ENCODE measurements at places on chromosomes 4 and X. TPM values are rescaled to one million over a fixed set of nuclear protein-coding genes. Genes with fewer than 3 reads are reported as not detected.

GRCh38 chrX:53044995-53045394 lies 3.6 kb upstream of the GPR173 start:
- no peak for DNase-seq

GRCh38 chrX:74890676-74891430 lies 34.4 kb downstream of the NEXMIF start:
- DNase-seq = no peak

DNA sequence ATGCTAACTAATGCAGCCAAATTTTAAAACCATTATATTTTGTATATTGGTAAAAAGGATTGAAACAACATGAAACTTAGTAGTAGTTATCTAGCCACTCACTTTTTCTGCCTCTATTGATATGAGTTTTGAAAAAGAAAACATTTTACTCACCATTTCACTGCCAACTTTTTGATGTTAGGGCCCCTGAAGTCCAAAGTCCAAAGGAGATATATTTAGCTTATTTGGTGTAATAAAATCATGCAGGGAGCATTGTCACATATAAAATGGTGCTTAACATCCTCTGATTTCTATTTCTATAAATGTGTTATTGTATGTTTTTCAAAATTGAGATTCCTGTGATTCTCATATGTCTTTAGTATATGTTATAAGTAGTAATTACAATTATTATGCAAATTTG lies 24.5 kb upstream of the CXCL3 start:
- DNase-seq = no peak

DNA sequence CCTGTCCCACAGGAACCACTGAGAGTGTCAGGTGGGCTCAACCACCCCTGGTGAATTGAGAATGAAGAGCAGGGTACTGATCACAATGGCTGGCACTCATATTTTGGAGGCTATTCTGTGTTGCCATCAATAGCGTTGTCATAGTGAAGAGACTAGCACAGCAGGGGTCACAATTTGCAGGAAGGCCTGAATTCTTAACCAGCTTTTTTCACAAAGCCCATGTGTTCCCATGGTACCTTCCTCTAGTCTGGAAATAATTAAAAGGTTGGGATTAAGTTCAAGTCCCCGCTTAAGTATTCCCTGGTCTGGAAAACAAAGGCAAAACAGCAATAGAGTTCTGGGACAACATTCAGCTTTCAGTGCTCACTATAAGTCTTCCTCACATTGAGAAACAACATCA lies 1051.7 kb downstream of the C4orf33 start:
- no peak for DNase-seq

- DNase-seq = no peak
Observed at GRCh38 chrX:29478336-29479069, 736.9 kb upstream of the MAGEB2 start.

GRCh38 chrX:44484607-44485146 lies 58.0 kb downstream of the FUNDC1 start:
- no peak for DNase-seq

- no peak for DNase-seq
Observed at GRCh38 chrX:67648361-67648760, 104.5 kb downstream of the AR start.

DNA sequence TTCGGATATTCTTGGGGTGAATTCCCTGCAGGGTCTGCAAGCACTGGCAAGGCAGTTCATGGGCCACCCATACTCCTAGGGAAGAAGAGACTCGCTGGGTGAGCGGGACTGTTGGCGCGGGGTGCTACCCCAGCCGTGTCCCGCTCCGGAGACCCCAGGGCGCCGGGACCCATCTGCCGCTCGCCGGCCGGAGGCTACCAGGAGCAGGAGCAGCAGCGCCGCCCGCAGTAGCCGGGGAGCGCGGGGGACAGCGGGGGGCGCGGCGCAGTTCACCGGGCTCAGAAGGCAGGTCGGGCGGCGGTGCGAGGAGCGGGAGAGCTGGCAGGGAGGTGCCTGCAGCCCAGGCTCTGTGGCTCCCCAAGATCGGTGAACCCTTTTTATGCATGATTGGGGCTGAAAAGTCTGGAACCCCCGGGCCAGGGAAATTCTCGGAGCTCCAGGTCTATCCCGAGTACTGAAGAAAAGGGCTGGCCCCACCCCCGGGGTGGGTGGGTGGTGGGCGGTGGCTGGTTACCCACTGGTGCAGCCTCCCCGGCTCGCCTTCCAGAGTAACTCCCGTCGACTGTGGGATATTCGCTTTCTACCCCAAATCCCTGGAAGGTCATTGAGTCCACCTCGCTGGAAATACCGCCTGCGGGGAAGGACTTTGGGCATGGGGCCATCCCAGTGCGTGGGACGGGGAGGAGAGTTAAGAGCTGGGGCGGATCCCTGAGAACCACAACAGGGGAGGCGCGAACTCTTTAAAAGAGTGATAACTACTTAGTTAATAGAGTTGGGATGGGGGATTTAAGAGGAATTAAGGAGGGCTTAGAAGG lies 37.6 kb downstream of the PF4 start:
- peak; percentile 27 for DNase-seq

GRCh38 chr4:76626686-76627465 lies 191.8 kb downstream of the SHROOM3 start:
- no peak for DNase-seq

GRCh38 chrX:9619581-9619980 lies 146.1 kb downstream of the GPR143 start:
- DNase-seq = no peak

GRCh38 chr4:129218360-129218759 lies 122.4 kb downstream of the C4orf33 start:
- no peak for DNase-seq

DNA sequence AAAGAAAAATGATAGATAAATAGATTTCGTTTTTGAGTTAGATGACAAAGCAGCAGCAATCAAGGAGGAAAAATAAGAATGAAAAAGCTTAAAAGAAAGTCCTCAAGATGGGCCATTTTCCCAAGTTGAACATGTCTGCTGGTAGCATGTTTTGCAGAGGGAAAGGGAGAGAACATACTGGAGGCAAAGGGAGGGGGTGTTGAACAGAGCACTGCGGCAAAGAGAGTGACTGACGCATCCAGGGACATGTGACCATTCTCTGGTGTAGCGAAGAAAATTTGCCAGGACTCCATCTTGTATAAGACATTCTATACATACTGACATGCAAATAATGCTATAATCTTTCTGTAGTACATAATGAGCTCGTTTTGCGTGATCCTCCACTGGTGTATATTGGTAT lies 1.2 kb downstream of the LINC00632 start:
- DNase-seq = no peak

DNA sequence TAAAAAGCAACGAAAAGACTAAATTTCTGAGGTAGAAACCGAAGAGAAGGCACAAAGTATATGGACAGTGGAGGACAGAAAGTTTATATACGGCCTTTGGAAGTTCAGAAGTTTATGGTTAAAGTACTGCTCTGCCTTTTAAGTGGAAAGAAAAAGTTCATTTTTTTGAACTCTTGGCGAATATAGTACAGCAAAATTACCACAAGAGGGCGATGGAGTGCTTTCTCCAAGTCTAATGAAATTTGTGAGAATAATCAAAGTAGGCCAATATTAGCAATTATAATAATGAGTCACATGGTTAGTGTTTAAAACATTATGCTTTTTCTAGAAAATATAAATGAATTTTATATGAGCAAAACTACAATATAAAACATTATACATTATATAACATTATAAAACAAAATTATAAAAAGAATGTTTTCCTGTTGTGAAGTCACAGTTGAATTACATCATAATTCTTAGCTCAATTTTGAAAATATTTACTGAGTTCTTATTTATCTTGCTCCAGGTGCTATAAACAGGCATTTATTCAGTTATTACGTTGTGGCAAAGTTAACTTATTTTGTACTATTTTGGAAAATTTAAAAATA lies 136.2 kb upstream of the BMPR1B start:
- no peak for DNase-seq

- DNase-seq = no peak
Observed at GRCh38 chrX:104325213-104325585, 70.5 kb upstream of the ESX1 start.

DNA sequence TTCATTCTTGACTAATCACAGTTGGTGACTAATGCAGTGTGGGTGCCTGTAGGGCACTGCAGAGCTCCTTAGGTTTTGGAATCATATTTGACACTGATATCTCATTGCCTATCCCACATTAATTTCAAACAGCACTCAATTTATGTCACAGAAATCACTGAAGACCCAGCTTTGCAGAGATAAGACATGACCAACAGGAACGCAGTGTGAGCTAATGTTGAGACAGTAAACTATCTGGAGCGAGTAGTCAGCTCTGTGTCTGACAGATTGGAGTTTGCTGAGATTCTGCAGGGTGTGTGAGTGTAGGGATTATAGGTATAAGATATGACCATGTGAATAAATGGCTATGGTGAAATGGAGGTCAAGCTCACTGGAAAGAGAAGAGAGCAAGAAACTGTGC lies 1586.1 kb upstream of the AGA start:
- DNase-seq = no peak

DNA sequence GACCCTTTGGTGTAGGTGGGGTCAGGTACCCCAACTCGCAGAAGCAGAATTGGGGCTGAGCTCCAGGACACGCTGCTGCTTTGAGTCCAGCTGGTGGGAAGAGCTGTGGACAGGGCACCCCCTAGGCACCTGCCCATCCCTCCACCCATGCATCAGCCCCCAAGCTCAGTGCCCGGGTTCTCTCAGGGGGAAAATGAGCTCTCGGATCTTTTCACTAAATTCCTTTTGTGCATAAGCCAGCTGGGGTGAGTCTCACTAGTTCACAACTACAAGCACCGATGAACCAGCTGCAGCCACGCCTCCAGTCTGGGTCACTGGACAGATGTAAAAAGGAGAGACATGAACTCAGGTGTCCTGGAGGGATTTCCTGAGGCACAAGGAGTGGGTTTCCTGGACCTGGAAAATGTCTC lies 286.8 kb downstream of the CRLF2 start:
- DNase-seq = no peak

DNA sequence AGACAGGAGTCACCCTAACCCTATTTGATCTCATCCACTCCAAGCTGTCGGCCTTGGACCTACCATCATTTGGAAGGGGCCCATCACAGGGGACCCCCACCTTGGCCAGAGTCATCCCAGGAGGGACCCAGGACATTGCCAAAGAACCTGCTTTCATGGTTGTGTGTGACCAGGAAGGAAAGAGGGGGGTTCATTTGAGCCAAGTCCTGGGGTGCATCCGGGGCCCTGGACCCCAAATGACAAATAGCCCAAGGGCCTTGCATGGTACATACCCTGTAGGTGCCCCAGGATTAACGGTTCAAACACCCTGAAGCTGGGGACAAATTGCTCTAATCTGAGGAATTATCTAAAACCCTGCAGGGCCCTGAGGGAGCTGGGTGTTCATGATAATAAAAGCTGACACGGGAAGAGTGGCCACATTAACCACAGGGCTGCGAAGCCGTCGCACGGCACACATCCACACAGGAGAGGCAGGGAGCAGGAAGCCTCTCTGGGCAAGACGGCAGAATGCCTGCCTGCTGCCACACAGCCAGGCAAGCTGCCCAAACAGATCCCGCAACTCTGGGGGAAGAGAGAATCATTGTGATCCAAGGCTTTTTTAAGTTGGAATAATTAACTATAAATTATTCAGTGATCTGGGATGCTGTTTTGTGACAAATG lies 28.2 kb upstream of the PPP2R2C start:
- DNase-seq = no peak

GRCh38 chr4:44421330-44422065 lies 27.1 kb downstream of the KCTD8 start:
- no peak for DNase-seq

DNA sequence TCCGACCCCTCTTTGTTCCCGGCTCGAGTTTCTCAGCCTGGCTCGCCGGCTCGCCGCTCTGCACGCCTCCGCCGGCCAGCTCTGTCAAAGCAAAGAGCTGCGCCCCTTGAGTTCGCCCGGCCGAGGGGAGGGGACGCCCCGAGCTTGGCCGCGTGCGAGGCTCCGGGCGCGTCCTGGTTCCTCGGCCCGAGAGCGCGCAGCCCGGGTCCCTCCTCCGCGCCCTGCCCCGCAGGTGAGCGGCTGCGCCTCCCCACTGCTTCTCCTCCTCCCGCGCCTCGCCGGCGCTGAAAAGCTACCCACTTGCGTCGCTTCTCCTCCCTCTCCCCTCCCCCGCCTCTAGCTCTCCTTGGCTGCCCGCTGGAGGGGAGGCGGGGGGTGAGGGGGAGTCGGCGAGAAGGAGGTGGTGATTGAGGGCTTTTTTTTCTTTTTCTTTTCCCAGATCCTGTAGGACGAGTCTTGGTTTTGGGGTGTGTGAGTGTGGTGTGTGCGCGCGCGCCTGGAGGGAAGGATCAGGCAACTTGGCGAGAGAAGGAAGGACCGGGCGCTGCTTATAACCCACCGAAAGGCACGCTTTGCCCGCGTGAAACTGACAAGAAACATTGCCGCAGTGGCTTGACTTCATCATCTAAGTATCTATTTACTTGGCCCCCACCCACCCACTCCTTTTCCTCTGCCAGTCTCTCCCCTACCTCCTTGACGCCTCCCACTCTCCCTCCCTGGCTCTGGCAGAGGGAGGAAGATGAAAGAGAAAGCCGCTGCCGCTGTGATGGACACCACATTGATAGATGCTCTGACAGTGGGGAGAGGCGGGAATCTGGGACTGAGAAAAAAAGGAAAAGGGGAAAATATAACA lies at the start of gene LEF1:
Gene LEF1, minus strand, starts transcription at position 262 of the 853 bp plus-strand sequence. CDS start 1,165 bp downstream, outside the sequence.
- DNase-seq = no peak

GRCh38 chr4:22029803-22030202 lies 81.2 kb upstream of the KCNIP4 start:
- no peak for DNase-seq

GRCh38 chr4:26275281-26275680 lies 45.5 kb upstream of the RBPJ start:
- no peak for DNase-seq

DNA sequence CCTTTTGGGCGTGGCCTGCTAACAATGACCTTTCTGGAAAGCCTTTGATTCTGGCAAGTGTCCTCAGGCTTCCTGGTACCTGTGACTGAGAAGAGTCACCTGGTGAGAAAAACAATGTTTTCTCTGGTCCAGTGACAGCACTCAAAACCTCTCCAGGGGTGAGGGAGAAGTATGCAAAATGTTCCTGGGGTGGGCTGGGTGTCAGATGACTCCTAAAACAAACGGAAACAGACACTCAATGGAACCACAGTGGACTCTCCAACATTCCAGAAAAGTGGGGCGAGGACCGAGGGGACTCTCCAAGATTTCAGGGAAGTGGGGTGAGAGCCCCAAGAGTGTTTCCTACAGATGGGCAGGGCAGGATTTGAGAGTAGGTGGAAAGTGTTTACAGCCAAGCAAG lies 69.5 kb downstream of the ANAPC4 start:
- DNase-seq = no peak

Gene MAGEA11
- not detected for total RNA-seq

Gene SORCS2
- total RNA-seq = 4.6 TPM

Gene TMEM47
- total RNA-seq = 24.4 TPM

Gene SERTM2
- total RNA-seq = not detected

Gene ARL9
- not detected for total RNA-seq

Gene KLB
- 9.5 TPM for total RNA-seq

Gene LGI2
- 2.8 TPM for total RNA-seq
